ENCODE measurements at places on chromosomes 1 and 21. TPM values are rescaled to one million over a fixed set of nuclear protein-coding genes. Genes with fewer than 3 reads are reported as not detected.

CAP1 gene
- 61.4 TPM for total RNA-seq

GJC2 gene
- 0.37 TPM for total RNA-seq

LENEP gene
- not detected for total RNA-seq

DNA sequence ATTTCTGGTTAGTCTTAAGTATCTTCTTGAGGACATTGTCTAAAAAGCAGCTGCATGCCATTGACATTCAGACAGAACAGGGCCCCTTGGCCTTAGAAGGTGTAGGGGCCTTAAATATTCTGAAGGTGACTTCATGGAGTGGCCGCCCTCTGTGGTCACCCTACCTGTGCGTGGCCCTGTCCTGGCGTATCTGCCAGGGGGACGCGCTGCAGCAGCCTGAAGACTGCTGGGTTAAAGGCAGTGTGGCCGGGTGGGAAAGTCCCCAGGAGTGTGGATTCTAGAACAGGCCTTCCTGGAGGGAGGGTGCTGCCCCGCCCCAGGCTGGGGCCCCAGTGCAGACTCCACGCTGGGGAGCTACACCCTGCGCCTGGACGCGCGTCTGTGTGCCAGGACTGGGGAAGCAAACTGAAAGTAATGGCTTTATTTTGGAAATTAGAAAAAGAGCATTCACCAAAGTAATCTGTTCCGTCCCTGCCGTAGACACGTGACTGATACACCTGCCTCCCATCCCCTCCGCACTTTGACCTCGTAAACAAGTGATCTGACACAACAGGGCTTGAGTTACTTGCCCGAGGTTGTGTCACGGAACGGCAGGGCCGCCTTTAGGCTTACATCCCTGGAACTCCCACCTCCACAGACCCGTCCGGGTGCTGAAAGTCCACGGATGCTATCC, 1.8 kb downstream of the AGPAT3 start:
- peak overlapping the region; percentile 90 for H3K4me3 ChIP-seq
- H3K36me3 ChIP-seq: no peaks in the 10 kb centered on the region
- H3K27ac ChIP-seq: peak overlapping the region; percentile 90
- H3K4me1 ChIP-seq: peaks cover 40% of the 10 kb centered on the region
- H3K27me3 ChIP-seq: no peaks in the 10 kb centered on the region

- H3K4me3 ChIP-seq: no peak overlapping the region
- no peaks in the 10 kb centered on the region for H3K36me3 ChIP-seq
Measured at GRCh38 chr1:17805869-17806684, 50.9 kb downstream of the ACTL8 start.

GRCh38 chr1:107842241-107842640, 122.7 kb downstream of the VAV3 start:
- H3K27me3 ChIP-seq: no peaks in the 10 kb centered on the region
- H3K4me1 ChIP-seq: no peaks in the 10 kb centered on the region
- H3K4me3 ChIP-seq: no peak overlapping the region
- no peak overlapping the region for H3K27ac ChIP-seq

DNA sequence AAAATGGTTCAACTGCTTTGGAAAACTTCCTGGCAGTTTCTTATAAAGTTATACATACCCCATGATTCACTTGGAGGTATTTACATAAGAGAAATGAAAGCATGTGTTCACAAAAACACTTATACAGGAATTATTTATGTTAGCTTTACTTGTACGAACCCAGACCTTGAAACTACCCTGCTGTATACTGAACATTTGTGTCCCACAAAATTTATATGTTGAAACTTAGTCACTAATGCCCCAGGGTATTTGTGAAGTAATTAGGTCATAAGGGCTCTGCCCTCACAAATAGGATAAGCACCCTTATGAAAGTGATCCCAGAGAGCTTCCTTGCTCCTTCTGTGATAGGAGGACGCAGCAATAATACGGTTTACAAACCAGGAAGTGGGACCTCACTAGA, 42.7 kb upstream of the B3GALT2 start:
- no peak overlapping the region for H3K27ac ChIP-seq
- DNase-seq: no peak
- no peak overlapping the region for H3K4me3 ChIP-seq
- no peaks in the 10 kb centered on the region for H3K4me1 ChIP-seq

- no peak overlapping the region for H3K4me3 ChIP-seq
- no peaks in the 10 kb centered on the region for H3K36me3 ChIP-seq
- peak; percentile 53 for DNase-seq
- H3K27me3 ChIP-seq: peaks cover 20% of the 10 kb centered on the region
- H3K27ac ChIP-seq: peak overlapping the region; percentile 16
- peaks cover 4% of the 10 kb centered on the region for H3K4me1 ChIP-seq
Measured at GRCh38 chr21:45386728-45387371, 18.1 kb upstream of the COL18A1 start.

GRCh38 chr1:227949954-227950734, 2.4 kb upstream of the WNT9A start:
- no peak overlapping the region for H3K4me3 ChIP-seq
- DNase-seq: peak; percentile 21
- H3K27me3 ChIP-seq: peaks cover 2% of the 10 kb centered on the region
- no peak overlapping the region for H3K27ac ChIP-seq

GRCh38 chr1:245763873-245764331, 609.1 kb downstream of the KIF26B start:
- no peak overlapping the region for H3K4me3 ChIP-seq
- H3K4me1 ChIP-seq: no peaks in the 10 kb centered on the region
- no peaks in the 10 kb centered on the region for H3K36me3 ChIP-seq
- no peaks in the 10 kb centered on the region for H3K27me3 ChIP-seq

DNA sequence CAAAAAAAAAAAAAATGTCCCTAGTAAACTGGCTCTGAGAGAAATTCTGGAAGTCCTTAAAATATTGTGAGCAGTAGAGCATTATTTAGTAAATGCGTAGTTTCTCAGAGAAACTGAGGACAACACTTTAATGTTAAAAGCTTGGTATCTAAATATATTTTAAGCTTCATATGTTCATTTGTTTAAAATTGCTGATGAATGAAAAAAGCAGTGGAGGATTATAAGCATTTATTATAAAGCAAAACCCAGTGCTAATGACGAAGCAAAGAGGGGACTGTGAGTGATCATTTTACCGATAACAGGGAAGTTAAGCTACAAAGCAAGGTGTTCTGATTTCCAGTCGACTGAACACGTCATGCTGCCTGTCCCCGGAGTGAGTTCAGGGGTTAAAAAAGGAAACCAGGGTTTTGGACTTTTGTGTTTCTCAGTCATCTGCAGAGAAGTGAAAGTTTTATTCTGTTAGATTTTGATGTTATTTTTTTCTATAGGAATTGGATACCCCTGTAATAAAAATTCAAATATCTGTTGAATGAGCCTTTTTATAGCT, 64.5 kb upstream of the SCCPDH start:
- no peak overlapping the region for H3K4me3 ChIP-seq
- no peak for DNase-seq
- H3K27me3 ChIP-seq: no peaks in the 10 kb centered on the region
- no peaks in the 10 kb centered on the region for H3K36me3 ChIP-seq

- DNase-seq: no peak
- H3K36me3 ChIP-seq: peaks cover 13% of the 10 kb centered on the region
- no peak overlapping the region for H3K4me3 ChIP-seq
- H3K4me1 ChIP-seq: peaks cover 16% of the 10 kb centered on the region
Measured at GRCh38 chr21:43734131-43734927, 15.4 kb downstream of the PDXK start.

- no peak for DNase-seq
- no peak overlapping the region for H3K27ac ChIP-seq
- H3K4me1 ChIP-seq: no peaks in the 10 kb centered on the region
- H3K4me3 ChIP-seq: no peak overlapping the region
Measured at GRCh38 chr1:119873135-119874015, 22.9 kb downstream of the ADAM30 start.

DNA sequence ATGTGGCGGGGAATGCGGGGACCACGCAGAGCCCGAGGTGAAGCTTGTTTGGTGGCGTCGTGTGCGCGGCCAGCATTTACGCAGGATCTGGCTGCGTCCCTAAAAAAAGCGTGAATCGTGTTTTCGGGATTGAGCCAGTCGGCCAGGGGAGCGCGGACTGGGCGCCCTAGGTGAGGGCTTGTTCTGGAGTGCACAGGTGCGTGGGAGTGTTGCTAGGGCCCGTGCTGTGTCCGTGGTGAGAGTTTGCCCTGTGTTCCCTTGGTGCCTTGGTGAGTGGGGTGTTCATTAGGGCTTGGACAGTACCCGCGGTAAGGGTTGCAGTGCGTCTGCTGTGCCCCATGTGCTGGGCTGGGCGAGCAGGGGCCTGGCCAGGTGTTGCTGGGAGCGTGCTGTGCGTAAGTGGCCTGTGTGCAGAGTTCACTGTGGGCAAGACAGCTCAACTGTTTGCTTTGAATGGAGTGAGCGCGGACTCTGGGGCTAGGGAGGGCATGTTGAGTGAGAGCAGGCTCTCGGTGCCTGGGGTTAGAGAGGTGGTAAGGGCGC, 673 bp downstream of the CD46 start:
- H3K4me3 ChIP-seq: peak overlapping the region; percentile 76
- no peaks in the 10 kb centered on the region for H3K27me3 ChIP-seq
- H3K27ac ChIP-seq: peak overlapping the region; percentile 78
- H3K36me3 ChIP-seq: peaks cover 7% of the 10 kb centered on the region
- H3K4me1 ChIP-seq: peaks cover 41% of the 10 kb centered on the region

DNA sequence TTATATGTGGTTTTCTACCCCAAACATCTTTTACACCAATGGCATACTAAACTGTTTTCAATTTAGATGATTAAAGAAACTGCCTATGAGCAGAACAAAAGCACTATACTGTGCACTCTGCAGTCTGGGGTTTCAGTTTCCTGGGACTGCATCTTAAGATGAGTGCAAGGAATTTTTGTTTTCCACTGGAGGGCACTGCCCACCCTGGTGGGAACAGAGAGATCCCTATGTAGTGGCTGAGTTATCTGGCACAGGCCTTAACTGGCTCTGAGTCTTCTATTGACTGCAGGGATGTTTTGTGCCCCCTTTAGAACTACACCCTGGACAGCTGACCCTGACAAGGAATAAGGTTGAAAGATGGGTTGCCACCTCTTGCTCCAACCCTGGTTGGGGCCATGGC, 12.0 kb downstream of the PROK1 start:
- H3K27me3 ChIP-seq: no peaks in the 10 kb centered on the region
- H3K4me3 ChIP-seq: no peak overlapping the region
- no peak overlapping the region for H3K27ac ChIP-seq
- peaks cover 14% of the 10 kb centered on the region for H3K4me1 ChIP-seq
- H3K36me3 ChIP-seq: no peaks in the 10 kb centered on the region

GRCh38 chr1:197783510-197783948, 8.2 kb upstream of the DENND1B start:
- no peaks in the 10 kb centered on the region for H3K4me1 ChIP-seq
- H3K4me3 ChIP-seq: no peak overlapping the region
- H3K27me3 ChIP-seq: no peaks in the 10 kb centered on the region
- no peak for DNase-seq

DNA sequence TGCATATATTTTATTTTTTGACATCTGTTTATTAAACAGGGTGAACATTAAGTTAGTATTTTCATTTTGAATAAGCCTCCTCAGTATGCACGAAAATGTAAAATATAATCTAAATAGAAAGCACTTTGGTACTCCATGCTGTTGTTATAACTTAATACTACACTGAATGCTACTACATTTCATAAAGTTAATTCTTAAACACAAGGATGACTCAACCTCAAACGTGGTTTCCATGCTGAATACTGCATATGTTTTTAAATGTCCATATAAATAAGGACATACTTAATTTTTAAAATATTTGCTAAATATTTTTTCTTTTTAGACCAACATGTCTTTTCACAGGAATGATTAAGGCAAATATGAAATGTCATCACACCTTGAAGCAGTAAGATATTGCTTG, 83.9 kb downstream of the USP24 start:
- peaks cover 4% of the 10 kb centered on the region for H3K36me3 ChIP-seq
- no peak for DNase-seq
- H3K27ac ChIP-seq: no peak overlapping the region
- no peaks in the 10 kb centered on the region for H3K27me3 ChIP-seq

DNA sequence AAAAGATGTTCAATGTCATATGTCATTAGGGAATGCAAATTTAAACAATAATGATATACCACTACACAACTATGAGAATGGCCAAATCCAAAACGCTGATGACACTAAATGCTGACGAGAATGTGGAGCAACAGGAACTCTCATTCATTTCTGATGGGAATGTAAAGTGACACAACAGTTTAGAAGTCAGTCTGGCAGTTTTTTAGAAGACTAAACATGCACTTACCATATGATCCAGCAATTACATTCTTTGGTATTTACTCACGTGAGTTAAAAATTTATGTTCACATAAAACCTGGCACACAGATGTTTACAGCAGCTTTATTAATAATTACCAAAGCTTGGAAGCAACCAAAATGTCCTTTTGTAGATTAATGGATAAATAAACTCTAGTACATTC, 110.4 kb upstream of the C1orf21 start:
- no peaks in the 10 kb centered on the region for H3K4me1 ChIP-seq
- no peaks in the 10 kb centered on the region for H3K27me3 ChIP-seq
- H3K27ac ChIP-seq: no peak overlapping the region
- DNase-seq: no peak
- no peak overlapping the region for H3K4me3 ChIP-seq

DNA sequence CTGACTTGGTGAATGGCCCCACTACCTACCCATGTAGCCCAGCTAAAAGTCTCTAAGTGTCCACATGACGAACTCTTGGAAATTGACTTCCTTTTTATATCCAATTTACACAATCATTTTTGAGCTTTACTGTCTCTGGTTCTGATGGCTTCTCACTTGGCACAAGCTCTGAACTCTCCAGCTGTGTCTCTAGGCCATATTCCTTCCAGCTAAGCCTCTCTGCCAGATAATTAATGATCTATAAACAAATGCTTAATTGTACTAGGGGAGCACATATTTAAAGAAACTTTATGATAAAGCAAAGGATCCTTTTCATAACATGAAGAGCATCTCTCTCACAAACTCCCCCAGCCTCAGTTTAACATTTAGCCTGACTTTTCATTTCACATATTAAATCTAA, 16.3 kb upstream of the BEND5 start:
- no peaks in the 10 kb centered on the region for H3K4me1 ChIP-seq
- no peaks in the 10 kb centered on the region for H3K36me3 ChIP-seq
- H3K27me3 ChIP-seq: no peaks in the 10 kb centered on the region
- H3K4me3 ChIP-seq: no peak overlapping the region

DNA sequence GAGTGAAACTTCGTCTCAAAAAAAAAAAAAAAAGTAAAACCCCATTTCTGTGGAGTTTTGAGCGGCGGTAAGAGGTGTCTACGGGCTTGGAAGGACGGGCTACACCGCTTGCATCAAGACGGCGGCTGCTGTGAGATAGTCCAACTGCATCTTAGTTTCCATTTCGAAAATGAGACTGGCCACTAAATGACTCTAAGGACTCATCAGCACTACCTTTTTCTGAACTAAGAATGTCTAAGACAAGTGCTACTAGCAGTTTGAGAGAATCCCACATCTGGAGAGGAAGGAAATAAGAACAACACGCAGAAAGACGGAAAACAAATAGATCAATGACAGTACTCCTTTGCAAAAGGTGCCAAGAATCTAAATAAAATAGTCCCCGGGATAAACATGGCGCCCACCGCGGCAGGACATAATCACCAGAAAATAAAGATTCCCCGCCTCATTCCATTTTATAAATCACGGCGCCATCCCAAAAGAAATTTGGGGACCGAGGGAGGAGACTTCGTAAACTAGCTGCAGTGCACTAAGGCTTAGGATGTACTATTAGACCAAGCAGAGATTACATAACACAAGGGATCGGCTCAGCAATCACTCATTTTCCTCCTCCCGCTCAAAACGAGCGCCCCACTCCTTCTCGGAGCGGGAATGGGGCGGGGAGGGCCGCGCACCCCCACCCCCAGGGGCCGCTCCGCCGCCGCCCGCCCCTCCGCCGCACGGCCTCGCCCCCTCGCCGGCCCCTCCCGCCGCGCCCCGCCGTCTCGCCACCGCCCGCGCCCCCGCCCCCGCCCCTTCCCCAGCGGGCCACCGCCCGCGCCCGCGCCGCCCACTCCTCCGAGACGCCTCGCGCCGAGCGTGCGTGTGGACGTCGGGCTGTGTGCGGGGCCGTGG, 1.1 kb downstream of the POGZ start:
- peak; percentile 76 for DNase-seq
- H3K4me3 ChIP-seq: peak overlapping the region; percentile 84
- H3K27ac ChIP-seq: peak overlapping the region; percentile 85
- peaks cover 3% of the 10 kb centered on the region for H3K36me3 ChIP-seq
